Head of caudate nucleus (tissue), 42 donors: ENCODE measurements at places on chromosomes 6 and 20.

DNA sequence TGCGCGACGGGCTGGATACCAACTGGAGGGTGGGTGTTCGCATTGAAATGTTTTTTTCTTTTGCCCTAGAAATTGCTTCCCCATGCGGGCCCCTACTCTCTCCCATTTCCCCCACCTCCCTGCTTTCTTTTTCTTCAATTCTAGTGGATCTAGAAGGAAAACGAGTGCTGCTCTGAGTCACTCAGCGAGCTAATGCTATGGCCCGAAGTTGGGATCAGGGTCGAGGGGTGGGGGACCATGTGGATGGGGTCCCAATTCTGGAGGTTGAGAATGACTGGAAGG is 71.5 kb downstream of the SOX4 start:
- DNase-seq, result no peak

- no peak for DNase-seq
Observed at GRCh38 chr20:52031206-52031562, 160.4 kb downstream of the ZFP64 start.

DNA sequence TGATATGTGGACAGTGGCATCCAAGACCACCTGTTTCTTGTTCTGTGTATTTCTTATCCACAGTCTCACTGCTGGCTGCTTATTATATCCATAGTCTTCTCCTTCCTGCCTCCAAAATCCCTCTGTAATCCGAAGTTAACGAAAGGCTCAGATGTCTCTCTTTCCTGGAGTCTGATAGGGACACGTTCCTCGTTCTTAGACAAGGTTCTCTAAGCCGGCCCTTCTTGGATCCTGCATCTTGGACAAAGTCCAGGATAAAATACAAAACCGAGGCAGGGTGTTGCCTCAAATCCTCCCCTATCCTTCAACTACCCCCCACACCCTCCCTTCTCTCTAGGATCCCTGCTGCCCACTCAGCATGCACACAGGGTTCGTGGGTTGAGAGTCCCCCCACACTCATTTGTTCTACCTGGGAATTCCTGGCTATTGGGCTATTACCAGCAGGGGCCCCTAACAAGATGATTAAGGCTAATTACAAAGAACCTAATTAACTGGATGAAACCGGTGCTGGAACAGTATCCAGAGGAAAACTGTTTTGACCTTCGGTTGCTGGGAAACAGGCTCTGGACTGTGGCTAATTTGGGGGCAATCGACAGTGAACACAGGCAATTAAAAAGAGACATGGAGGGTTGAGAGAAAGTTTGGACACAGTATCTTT is 32.7 kb upstream of the MRPS10 start:
- no peak for DNase-seq

- no peak for DNase-seq
Observed at GRCh38 chr6:114712129-114712662, 369.4 kb upstream of the HS3ST5 start.

GRCh38 chr6:125346926-125347563 is 45.3 kb upstream of the HDDC2 start:
- no peak for DNase-seq

DNA sequence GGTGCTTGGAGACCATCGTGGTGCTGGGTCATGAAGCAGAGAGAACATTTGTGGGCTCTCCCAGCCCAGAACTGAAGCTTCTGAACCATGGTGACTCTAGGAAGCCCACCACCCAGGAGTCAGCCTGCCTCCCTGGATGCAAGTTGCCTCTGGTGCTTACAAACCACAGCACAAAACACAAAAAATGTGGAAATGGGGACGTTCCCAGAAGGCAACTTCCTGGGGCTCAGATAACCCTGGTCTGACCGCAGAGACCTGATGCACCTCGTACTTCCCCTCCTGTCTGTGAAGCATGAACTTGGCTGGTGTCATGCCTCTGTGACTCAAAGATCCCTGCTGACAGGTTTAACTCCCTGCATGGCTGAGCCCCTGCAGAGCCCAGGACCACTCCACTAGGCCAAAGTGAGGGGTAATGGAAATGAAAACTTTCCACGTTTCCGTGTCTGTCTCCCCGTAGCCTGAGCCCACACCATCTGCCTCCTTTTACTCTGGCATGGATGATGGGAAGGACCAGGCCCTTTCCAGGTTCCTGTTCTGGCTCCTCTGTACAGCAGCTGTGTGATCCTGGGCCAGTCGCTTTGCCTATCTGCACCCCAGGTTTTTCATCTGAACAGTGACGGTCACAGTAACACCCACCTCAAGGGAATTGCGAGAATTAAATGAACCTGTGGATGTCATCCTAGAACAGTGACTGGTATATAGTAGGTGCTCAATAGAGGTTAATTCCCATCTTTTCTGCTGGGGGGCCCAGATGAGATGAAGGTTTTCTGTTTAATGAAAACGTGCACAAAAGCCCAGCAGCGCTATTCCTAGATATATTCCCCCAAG is 57.7 kb downstream of the PPP1R16B start:
- DNase-seq, result no peak

DNA sequence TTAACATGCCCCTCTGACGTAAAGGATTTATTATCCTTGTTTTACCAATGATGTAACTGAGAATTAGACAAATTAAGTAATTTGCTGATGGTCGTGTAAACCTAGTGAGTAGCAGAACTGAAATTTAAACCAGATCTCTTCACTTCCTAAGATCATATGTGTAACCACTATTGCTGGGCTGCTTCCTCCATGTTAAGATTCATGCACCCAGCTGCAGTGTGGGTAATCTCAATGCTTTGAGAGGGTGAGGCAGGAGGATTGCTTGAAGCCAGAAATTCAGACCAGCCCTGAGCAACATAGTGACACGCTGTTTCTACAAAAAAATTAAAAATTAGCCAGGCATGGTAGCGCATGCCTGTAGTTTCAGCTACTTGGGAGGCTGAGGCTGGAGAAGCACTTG is 97.9 kb downstream of the L3MBTL3 start:
- no peak for DNase-seq

- DNase-seq, result no peak
Observed at GRCh38 chr20:1505361-1505760, 14.1 kb upstream of the SIRPB2 start.

DNA sequence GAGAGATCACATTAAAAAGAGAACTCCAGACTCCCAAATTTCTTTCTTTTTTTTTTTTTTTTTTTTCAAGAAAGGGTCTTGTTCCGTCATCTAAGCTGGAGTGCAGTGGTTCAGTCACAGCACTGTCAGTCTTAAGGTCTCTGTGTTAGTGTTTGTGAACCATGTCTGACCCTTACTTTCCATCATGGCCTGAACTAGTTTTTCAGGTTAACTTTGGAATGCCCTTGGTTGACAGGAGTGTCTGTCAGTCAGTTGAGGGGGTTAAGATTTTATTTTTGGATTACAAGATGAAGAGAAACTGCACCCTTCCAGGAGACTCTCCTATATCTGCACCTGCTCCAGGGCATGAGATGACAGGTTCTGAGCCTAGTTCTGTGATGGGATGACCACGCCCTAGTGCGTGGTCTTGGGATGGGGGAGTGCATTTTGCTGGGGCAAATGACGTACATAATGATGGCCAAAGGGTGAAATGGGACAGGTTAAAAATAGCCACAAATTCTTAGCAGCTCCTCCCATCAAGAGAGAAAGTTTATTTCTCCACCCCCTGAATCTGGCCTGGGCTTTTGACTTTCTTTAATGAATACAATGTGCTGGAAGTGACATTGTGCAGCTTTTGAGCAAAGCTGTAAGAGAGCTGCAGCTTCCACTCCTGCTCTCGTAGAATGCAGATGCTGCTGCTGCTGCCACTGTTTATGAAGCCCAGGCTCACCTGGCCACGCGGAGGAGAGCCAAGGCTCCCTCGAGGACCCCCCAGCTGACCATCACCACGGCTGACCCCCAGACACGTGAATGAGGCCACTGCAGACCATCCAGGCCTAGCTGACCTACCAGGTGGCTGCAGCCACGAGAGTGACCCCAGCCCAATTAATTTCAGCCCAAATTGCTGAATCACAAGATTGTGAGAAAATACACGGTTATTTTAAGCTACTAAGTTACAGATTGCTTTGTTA is 29.7 kb upstream of the FAM50B start:
- DNase-seq, result no peak

GRCh38 chr6:142945049-142945445 is at the start of gene HIVEP2:
Gene HIVEP2 (minus strand): TSS chr6:142945176. CDS start chr6:142774738, 170,438 bp downstream.
- DNase-seq, result peak; percentile 83

- no peak for DNase-seq
Observed at GRCh38 chr6:107981695-107982094, 23.7 kb upstream of the SEC63 start.

GRCh38 chr20:330233-331149 is 5.1 kb downstream of the SOX12 start:
- DNase-seq, result peak; percentile 73

- no peak for DNase-seq
Observed at GRCh38 chr6:4113649-4114048, 21.7 kb downstream of the ECI2 start.

DNA sequence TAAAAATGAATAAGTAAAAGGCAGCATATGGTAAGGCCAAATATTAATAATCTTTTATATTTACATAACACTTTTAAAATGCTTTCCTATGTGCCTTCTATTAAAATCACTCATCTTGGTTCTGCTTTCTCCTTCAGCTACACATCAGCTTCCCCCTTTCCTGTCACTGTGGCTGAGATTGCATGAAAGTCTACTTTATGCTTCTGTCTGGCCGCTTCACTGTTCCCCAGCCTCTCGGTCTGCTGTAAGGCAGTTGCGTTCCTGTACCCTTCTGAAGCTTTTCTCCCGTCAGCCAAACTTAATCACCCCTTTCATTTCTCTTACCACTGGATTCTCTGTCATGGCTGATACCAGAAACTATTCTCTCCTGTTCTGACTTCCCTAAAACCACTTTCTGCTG is 34.6 kb downstream of the SOX4 start:
- no peak for DNase-seq
